ENCODE measurements at places on chromosomes 12 and 14. TPM values are rescaled to one million over a fixed set of nuclear protein-coding genes. Genes with fewer than 3 reads are reported as not detected.

- peak overlapping the region; percentile 52 for H3K27ac ChIP-seq
- H3K4me3 ChIP-seq: peak overlapping the region; percentile 68
- peaks cover 10% of the 10 kb centered on the region for H3K27me3 ChIP-seq
- DNase-seq: no peak
- peaks cover 20% of the 10 kb centered on the region for H3K4me1 ChIP-seq
Measured at GRCh38 chr12:66196806-66197205, 7.8 kb downstream of the IRAK3 start.

The TAS2R42 gene
- not detected for total RNA-seq

DNA sequence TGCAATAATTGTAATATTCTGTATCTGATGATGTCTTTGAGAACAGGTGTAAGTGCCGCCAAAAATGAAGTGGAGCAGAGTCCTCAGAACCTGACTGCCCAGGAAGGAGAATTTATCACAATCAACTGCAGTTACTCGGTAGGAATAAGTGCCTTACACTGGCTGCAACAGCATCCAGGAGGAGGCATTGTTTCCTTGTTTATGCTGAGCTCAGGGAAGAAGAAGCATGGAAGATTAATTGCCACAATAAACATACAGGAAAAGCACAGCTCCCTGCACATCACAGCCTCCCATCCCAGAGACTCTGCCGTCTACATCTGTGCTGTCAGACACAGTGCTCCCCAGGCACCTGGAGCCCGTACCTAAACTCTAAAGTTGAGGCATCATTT is 268.7 kb downstream of the DAD1 start:
- no peak overlapping the region for H3K4me3 ChIP-seq
- H3K27ac ChIP-seq: no peak overlapping the region
- no peaks in the 10 kb centered on the region for H3K36me3 ChIP-seq
- peaks cover 10% of the 10 kb centered on the region for H3K27me3 ChIP-seq
- no peak for DNase-seq

DNA sequence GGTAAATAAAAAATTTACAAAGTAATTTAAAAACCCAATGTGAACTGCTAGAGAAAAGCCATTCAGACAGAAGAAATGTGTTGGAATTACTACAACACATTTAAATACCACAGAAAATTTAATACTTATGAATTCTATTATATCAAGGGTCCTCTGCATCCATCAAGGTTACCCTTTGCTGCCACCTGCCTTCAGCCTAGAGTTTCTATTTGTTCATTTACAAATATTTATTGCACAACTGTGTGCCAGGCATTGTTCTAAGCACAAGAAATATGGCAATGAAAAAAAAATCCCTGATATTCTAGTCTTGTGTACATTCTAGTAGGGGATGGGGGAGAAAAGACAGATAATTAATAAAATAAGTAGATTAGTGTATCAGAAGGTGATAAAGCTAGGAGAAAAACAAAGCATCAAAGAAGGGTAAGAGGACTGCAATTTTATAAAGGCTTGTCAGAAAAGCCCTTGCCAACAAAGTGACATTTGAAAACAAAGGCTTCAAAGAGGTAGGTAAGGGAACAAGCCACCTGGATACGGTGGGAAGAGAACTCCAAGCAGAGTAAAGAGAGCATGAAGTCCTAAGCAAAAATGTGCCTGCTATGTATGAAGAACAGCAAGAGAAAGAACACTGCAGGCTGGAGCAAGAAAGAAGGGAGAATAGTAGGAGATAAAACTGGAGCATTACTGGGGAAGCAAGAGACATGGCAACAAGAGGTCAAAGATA is 59.1 kb upstream of the SLC6A13 start:
- H3K27me3 ChIP-seq: no peaks in the 10 kb centered on the region
- H3K4me3 ChIP-seq: no peak overlapping the region
- DNase-seq: no peak
- no peaks in the 10 kb centered on the region for H3K4me1 ChIP-seq
- peaks cover 48% of the 10 kb centered on the region for H3K36me3 ChIP-seq

The ATXN2 gene
- total RNA-seq: 89.9 TPM

GRCh38 chr12:6279631-6280030 is 30.9 kb upstream of the PLEKHG6 start:
- peak overlapping the region; percentile 61 for H3K4me3 ChIP-seq
- DNase-seq: no peak
- H3K27ac ChIP-seq: peak overlapping the region; percentile 89
- H3K36me3 ChIP-seq: no peaks in the 10 kb centered on the region
- H3K4me1 ChIP-seq: peaks cover 45% of the 10 kb centered on the region
- H3K27me3 ChIP-seq: no peaks in the 10 kb centered on the region

- H3K4me1 ChIP-seq: no peaks in the 10 kb centered on the region
- H3K4me3 ChIP-seq: no peak overlapping the region
- H3K27ac ChIP-seq: no peak overlapping the region
- DNase-seq: no peak
- no peaks in the 10 kb centered on the region for H3K27me3 ChIP-seq
- H3K36me3 ChIP-seq: no peaks in the 10 kb centered on the region
Measured at GRCh38 chr14:57847706-57848105, 18.2 kb downstream of the SLC35F4 start.

DNA sequence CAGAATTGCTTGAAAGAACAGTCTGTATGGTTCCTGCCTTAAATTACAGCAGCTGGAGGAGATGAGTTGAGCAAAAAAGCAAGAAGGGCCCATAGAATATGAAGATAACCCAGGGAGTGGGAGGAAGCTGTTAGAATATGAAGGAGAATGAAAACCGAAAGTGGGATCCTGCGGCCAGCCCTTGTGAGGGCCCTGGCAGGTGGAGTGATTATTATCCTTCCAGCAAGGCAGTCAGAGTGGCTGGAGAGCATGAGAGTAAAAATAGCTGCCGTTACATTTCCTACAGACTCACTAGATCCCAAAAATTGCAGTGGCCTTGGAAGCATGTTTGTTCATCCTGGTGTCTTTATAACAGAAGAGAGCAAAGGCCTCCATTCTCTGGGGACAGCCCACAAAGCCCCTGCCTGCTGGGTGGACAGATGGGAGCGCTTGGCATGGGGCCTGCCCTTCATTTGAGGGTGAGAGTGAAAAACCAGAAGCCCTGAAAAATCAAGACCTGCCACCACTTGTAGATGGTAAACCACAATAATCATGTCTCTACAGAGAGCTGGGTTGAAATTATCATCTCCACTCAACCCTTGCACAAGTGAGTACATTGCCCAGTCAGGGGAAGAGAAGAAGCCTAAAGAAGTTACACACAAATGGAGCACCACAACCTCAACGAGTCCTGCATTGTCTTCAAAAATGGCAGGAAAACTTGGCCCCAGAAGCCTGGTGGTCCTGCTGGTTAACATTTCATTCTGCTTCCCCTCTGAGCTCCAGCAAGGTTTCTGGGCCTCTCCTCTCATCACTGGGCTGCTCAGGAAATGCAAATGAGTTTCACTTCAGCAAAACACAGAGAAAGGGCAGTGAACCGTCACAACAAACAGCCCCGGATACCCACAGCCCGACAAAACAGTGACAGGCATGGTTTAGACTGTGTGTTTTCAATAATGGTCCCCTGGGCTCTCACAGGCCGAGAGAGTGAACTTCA is 20.5 kb downstream of the ZDHHC22 start:
- no peak overlapping the region for H3K27ac ChIP-seq
- H3K4me3 ChIP-seq: no peak overlapping the region
- H3K27me3 ChIP-seq: peaks cover 4% of the 10 kb centered on the region
- no peaks in the 10 kb centered on the region for H3K36me3 ChIP-seq
- no peak for DNase-seq

DNA sequence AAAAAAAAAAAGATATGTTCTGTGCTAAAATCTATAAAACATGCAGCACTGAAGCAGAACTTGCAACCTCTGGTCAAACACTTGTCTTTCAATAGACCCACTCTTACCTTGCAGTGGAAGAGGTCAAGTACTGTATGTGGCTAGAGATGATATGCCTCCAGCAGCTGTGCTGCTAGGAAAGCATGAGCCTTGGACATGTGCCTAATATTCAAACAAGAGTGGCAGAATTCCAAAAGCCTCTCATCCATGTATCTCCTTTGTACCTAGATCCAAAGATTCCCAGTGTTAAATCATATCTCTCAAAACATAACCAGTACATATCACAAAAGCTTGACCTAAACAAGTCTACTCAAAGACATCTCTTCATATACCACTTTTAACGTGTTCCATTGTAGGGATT is 105.0 kb upstream of the CPNE8 start:
- no peak overlapping the region for H3K27ac ChIP-seq
- no peaks in the 10 kb centered on the region for H3K27me3 ChIP-seq
- no peak for DNase-seq
- no peaks in the 10 kb centered on the region for H3K4me1 ChIP-seq
- no peak overlapping the region for H3K4me3 ChIP-seq

DNA sequence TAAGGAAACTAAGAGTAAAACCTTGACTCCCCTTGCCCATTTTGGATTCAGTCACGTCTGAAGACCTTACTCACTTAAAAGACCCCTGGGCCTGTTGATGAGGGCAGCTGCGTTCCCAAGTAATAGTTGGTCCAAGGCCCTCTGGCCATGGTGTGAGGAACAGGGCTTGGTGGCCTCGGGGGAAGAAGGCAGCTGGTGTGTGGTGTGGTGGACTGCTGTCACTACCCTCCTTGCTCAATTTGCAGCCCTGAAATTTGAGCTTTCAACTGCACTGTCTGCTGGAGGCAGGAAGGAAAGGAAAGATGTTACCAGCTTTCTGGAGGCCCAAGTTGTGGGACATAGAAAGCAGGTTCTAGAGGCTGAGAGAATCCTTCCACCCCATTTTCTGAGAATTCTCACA is 128.2 kb downstream of the SLC38A6 start:
- peaks cover 5% of the 10 kb centered on the region for H3K27me3 ChIP-seq
- H3K4me3 ChIP-seq: no peak overlapping the region
- H3K27ac ChIP-seq: no peak overlapping the region
- H3K36me3 ChIP-seq: peaks cover 7% of the 10 kb centered on the region
- DNase-seq: no peak
- H3K4me1 ChIP-seq: peaks cover 49% of the 10 kb centered on the region

DNA sequence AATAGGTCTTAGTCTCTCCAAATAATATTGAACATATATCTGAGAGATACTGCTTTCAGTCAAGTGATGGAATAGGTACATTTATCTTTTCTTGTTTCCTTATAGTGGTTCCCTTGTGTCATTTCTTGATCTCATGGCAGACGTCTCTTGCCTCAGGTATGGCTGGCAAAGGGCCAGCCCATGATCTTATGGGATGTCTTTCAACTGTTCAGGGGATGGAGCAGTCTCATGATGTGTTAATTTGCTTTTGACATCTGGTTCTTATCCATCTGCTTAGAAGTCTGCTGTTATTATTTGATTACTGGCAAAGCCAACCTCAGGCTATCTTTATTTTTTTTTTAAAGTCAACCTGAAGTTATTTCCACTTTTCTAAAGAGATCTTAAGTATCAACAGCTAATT is 262.9 kb downstream of the TMEM117 start:
- no peaks in the 10 kb centered on the region for H3K27me3 ChIP-seq
- no peaks in the 10 kb centered on the region for H3K36me3 ChIP-seq
- H3K27ac ChIP-seq: no peak overlapping the region
- DNase-seq: no peak
- no peak overlapping the region for H3K4me3 ChIP-seq

The PLXNC1 gene
- 0.26 TPM for total RNA-seq

The C12orf50 gene
- not detected for total RNA-seq

DNA sequence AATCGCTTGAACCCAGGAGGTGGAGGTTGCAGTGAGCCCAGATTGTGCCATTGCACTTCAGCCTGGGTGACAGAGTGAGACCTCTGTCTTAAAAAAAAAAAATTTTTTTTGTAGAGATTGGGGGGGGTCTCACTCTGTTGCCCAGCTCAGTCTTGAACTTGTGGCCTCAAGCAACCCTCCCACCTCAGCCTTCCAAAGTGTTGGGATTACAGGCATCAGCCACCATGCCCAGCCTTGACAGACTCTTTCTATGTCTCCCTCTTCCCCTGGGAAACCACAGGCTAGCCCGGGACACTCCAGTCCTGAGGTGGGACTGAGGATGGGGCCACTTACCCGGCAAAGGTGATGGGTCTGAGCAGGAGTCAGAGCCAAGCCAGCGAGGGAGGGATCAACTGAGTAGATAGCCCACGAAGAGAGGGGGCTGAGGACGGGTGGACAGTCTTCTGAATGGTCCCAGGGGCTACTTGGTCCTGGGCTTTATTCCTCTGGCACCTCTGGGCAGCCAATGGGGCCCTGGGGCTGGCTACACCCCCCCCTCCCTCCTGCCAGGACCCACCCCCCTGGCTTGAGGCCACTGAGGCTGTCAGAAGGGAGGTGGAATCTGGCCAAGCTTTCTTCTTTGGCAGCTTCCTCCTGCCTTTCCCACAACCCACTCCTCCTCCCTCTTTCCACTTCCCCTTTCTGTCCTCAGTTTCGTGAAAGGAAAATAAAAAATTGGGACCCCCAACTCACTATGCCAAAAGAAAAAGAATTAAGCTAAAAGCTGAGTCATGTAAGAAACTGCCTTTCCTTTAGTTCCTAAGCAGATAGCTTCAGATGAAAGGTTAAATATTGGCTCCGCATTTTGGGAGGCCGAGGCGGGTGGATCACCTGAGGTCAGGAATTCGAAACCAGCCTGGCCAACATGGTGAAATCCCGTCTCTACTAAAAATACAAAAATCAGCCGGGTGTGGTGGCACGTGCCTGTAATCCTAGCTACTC is at the start of gene SDS:
Gene SDS, minus strand, starts transcription at position 453 of the 981 bp plus-strand sequence. CDS start 4,179 bp downstream, outside the sequence.
- no peak for DNase-seq
- H3K4me1 ChIP-seq: peaks cover 11% of the 10 kb centered on the region
- H3K27ac ChIP-seq: no peak within 1 kb of the TSS
- H3K36me3 ChIP-seq: no peaks in the 10 kb centered on the region
- peaks cover 8% of the 10 kb centered on the region for H3K27me3 ChIP-seq
- H3K4me3 ChIP-seq: no peak within 1 kb of the TSS

Data from HFFc6 (cell line).